ENCODE measurements at places on chromosomes 11 and 22.

GRCh38 chr11:9072626-9073176 lies 18.7 kb downstream of the SCUBE2 start:
- no peak overlapping the region for H3K27ac ChIP-seq
- H3K4me3 ChIP-seq, result no peak overlapping the region
- no peaks in the 10 kb centered on the region for H3K36me3 ChIP-seq
- H3K4me1 ChIP-seq, result peaks cover 9% of the 10 kb centered on the region
- no peaks in the 10 kb centered on the region for H3K27me3 ChIP-seq
- DNase-seq, result no peak

- DNase-seq, result no peak
- no peaks in the 10 kb centered on the region for H3K27me3 ChIP-seq
- no peaks in the 10 kb centered on the region for H3K36me3 ChIP-seq
- H3K4me3 ChIP-seq, result no peak overlapping the region
Observed at GRCh38 chr22:45896153-45896951, 80.6 kb downstream of the WNT7B start.

DNA sequence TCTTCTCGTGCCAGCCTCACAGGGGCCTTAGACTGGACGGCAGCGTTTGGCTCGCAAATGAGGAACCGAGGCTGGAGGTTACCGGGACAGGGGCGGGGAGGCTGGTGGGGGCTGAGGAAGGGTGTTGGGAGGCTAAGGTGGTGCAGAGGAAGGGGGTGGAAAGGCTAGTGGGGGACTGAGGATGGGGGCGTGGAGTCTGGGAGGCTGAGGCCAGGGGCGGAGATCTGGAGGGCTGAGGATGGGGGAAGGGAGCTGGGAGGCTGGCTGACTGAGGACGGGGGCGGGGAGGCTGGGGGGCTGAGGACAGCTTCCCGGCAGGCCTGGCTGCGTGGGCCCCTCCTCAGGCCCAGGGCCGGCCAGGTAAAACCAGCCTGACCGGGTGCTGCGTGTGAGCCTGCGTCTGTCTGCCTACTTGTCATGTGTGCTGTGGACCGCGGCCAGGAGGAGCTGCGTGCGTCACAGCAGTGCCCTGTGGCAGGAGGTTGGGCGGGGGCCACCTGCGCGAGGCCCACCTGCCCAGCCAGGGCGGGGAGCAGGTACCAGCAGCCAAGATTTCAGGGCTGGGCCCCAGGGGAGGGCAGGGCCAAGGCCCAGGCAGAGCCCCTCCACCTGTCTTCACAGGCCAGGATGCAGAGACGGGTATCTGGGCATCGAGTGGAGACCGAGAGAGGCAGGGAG lies 9.4 kb upstream of the PIM3 start:
- H3K27me3 ChIP-seq, result no peaks in the 10 kb centered on the region
- peak overlapping the region; percentile 89 for H3K27ac ChIP-seq
- peaks cover 60% of the 10 kb centered on the region for H3K4me1 ChIP-seq
- H3K36me3 ChIP-seq, result no peaks in the 10 kb centered on the region

DNA sequence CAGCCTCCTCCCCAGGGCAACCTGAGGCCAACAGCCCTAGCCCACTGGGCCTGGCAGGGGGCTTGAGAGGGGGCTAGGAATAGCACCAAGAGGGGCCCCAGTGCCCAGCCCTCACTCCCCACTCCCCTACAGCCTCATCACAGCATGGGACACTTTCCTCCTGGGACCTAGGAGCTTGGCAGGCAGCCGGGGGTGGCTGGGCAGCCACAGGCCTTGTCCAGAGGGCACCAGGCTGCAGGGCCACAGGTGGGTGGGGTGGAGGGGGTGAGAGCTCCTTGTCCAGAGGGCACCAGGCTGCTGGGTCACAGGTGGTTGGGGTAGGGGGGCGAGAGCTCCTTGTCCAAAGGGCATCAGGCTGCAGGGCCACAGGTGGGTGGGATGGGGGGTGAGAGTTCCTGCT lies 61.8 kb downstream of the WNT7B start:
- no peaks in the 10 kb centered on the region for H3K36me3 ChIP-seq
- H3K27me3 ChIP-seq, result no peaks in the 10 kb centered on the region
- H3K4me3 ChIP-seq, result no peak overlapping the region
- H3K27ac ChIP-seq, result no peak overlapping the region
- no peak for DNase-seq
- peaks cover 38% of the 10 kb centered on the region for H3K4me1 ChIP-seq

GRCh38 chr11:114251815-114252337 lies 44.3 kb upstream of the NNMT start:
- no peaks in the 10 kb centered on the region for H3K27me3 ChIP-seq
- peaks cover 36% of the 10 kb centered on the region for H3K4me1 ChIP-seq
- H3K36me3 ChIP-seq, result peaks cover 57% of the 10 kb centered on the region
- DNase-seq, result no peak

Measured in vagina (tissue), 2 donors.